ENCODE measurements at places on chromosomes 11 and 22.

GRCh38 chr11:29482510-29482909 is 534.3 kb downstream of the KCNA4 start:
- DNase-seq: no peak

DNA sequence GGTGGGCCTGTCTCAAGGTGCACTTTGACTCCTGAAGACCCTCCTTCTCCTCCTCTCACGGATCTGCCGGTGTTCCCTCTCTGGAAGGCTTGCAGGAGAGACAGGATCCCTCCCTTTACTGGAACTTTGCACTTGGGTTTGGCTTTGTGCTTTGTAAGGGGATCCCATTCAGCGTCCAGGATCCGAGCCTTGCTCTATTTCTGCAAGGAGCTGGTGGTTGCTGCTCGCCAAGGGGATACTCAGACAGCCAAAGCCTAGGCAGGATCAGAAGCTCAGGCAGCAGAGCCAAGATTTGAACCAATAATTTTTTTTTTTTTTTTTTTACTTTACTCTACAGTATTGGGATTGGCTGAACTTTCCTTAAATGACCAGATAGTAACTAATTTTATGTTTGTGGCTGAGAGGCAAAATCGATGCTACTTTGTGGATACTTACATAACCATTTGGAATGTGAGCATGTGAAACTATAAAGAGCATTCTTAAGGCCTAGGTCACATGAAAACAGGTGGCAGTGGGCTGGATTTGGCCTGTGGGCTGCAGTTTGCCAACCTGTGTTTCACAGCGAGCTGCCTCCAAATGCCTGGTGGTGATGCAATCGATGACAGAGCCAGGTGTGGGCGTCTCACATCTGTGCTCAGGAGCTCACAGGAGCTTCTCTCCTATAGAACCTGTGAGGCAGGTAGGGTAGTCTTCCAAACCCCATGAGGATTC is 25.2 kb downstream of the BCR start:
- DNase-seq: no peak

GRCh38 chr11:95248666-95249467 is 17.9 kb upstream of the SESN3 start:
- DNase-seq: no peak

DNA sequence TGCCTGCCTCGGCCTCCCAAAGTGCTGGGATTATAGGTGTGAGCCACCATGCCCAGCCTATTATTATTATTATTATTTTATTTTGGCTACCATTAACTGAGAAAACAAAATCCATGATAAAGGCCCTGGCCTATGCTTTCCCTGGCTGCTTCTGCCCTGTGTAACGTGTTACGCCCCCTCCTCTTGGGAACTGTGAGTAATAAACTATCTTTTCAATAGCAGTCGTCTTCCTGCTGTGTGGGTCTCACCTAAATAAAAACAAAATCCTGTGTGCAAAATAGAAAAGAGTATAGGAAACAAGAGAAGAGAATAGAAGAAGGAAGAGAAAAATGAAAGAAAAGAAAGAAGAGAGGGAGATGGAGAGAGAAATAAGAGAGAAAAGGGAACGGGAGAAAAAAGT is 237.0 kb downstream of the MIAT start:
- DNase-seq: no peak

DNA sequence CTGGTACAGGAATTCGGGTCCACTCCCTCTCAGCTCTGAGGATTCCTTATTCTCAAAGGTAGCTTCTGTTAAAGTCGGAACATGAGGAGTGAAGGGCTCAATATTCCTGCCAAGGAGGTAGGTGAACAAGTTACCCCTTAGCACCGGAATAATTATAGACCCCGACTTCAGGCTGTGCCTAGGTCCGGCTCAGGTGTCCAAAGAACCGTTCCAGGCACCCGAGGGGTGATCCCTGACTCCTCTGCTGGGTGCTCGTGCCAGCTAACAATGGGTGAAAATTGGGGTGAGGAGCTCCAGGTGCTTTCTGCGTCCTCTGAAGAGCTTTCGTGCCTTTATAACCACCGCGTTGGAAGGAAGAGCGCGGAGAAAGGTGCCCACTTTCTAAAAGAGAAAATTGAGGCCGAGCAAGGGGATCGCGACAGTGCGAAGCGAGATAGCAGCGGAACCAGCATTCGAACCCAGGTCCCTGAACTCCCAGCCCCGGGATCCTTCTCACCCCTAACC is 393 bp downstream of the CYB561A3 start:
- DNase-seq: no peak

DNA sequence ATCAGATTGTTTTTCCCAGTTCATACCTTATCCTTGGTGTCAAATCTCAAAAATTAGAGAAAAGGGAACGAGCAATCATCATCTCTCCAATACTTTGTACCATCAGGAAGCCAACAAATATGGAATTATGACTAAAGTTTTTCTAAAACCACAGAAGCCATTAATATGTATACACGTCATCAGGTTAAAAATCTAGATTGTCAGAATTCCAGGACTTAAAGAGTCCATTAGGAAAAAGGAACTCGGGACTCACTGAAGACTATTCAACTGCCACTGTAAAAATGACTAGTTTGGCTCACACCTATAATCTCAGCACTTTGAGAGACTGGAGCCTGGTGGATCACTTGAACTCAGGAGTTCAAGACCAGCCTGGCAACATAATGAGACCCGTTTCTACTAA is 344.4 kb upstream of the LRRC4C start:
- no peak for DNase-seq

DNA sequence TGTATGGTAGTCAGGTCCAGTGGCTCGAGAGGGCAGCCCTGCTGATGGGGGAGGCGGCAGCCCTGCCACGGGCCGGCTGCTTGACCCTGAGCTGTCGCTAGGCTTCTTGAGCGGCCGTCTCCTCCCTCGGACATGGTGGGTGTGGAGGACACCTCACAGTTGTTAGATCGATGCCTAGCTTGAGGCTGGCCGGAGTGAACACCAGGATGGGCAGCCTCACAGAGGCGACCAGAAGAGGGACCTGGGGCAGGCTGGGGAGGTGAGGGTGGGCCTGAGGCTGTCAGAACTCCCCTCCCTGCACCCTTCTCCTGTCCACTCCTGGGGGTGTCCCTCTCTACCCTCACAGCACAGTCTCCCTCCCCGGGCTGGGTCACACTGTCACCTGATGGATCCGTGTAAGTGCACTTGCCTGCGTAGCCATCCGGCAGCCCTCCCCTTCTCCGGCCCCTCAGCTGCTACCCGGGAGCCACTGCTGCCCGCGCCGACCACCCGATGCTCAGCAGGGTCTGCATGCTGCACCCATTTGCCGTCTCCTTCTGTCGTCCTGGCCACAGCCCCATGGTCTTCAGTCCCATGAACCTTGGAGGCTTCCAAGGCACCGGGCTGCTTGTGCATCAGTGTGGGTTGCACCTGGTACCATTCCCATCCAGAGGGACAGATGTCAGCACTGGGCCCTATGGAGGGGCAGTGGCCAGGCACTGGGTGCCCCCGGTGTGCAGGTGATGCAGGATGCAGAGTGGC is 394.1 kb downstream of the TBC1D22A start:
- DNase-seq: no peak

DNA sequence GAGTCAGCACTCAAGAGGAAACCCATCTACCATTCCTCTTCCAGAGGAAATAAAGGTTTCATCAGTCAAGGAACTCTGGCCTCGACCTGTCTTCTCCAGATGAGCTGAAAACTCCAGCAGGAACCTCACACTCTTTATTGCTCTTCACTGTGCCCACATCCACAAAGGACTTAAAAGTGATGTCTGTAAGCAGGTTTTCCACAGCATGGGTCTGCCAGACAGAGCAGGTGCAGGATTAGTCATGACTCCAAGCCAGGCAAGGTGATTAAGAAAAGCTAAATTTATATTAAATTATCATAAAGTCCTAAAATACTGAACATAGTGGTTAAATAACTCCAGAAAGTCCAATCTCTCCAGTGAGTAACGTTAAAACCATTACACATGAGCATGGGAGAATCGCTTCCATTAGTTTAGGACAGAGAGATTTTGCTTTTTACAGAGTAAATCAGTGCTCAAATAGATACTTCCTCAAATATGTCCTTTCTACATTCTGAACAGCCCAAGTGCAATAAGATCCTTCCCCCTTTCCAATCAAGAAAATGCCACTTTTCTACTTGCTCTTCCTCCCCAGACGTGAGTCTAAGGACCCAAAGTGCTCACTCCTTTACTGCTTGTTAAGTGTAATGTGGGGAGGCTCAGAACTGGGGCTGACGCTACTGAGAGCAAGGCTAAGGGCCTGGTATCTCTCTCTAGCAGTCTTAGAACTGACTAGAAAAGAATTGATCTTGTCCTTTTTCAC is 10.7 kb upstream of the CKAP5 start:
- no peak for DNase-seq

- no peak for DNase-seq
Measured at GRCh38 chr11:60469723-60470122, 14.1 kb downstream of the MS4A1 start.

DNA sequence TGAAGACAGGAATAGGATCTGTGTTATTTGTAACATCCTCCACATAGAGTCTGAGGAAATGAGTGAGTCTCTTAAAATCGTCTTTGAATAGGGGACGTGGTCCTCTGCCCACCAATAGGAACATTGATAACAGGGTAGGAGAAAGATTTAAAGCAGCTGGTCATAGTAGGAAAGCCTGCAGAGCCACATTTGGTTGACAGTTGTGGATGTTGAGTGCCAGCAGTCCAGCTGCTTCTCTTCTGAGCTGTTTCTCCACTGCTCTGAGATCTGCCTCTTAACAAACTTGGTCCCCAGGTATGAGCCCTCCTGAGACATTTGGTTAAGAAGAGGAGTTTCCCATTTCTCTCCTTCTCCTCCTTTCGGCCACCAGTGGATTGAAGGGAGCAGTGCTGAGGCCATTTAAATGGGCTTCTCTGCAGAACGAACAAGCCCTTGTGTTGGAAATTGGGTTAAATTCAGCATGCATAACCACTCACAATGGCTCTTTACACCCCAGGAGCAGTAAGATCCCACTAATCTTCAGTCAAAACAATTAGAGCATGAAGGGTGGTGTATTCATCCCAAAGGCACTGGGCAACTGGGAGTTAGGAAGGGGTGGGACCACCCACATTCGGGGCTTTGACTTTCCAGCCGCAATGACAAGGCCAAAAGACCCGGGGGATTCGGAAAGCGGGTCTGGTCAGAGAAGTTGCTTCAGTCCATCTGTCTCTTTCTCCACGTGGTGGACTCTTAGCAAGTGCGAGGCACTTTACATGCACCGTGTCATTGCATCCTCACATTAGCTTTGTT is 32.3 kb downstream of the MIAT start:
- DNase-seq: no peak

DNA sequence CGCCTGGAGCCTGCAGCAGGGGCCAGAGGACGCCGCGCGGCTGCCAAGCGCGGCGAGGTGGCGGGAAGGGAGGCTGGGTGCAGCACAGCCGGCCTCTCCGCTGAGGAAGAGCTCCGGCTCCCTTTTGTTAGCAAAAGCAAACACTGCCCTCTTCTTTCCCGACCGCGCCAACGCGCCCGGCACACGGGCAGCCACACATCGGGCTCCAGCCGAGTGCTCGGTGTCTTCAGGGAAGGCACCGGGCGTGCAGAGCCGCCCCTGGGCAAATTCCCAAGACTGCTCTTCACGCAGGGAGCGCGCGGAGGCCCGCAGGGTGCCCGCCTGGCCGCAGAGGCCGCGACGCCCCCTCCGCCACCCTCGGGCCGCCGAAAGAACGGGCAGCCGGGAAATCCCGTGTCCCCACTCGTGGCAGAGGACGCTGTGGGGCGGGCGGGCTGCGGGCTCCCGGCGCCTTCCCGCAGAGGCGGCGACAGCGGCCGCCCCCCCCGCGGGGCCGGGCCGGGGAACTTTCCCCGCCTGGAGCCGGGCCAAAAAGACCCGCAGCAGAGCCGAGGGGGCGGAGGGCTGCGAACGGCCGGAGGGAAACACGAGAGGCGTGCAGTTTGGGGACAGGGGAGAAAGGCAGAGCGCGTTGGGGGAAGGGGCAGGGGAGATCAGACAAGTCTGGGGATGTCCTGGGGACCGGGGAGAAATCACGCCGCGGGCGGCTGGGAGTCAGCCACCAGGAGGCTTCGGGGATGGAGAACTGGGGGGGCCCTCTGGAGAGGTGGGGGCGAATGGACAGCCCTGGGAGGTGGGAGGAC is 931 bp downstream of the CADM1 start:
- peak; percentile 77 for DNase-seq

DNA sequence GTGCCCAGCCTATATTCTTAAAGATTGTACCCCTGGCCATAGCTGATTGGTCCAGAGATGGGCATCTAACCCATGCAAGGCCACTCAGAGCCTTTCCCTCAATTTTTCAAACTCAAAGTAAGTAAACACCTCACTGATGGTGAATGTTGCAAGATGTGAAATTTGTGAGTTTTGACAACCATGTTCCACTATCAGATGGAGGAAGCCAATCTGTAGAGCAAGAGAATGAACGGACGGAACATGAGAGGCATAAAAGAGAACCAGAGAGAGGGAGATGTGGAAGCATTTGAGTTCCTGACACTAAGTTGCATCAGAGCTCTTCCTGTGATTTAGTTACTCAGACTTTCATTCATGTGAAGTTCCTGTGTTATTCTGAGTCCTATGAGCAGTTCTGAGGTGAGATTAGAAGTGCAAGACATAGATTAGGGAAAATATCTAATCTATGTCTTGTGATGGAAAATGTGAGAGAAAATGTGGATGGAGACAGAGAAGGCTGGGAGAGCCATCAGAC is 73.3 kb downstream of the PRSS23 start:
- no peak for DNase-seq

GRCh38 chr11:93517611-93518010 is 25.6 kb downstream of the SMCO4 start:
- no peak for DNase-seq

DNA sequence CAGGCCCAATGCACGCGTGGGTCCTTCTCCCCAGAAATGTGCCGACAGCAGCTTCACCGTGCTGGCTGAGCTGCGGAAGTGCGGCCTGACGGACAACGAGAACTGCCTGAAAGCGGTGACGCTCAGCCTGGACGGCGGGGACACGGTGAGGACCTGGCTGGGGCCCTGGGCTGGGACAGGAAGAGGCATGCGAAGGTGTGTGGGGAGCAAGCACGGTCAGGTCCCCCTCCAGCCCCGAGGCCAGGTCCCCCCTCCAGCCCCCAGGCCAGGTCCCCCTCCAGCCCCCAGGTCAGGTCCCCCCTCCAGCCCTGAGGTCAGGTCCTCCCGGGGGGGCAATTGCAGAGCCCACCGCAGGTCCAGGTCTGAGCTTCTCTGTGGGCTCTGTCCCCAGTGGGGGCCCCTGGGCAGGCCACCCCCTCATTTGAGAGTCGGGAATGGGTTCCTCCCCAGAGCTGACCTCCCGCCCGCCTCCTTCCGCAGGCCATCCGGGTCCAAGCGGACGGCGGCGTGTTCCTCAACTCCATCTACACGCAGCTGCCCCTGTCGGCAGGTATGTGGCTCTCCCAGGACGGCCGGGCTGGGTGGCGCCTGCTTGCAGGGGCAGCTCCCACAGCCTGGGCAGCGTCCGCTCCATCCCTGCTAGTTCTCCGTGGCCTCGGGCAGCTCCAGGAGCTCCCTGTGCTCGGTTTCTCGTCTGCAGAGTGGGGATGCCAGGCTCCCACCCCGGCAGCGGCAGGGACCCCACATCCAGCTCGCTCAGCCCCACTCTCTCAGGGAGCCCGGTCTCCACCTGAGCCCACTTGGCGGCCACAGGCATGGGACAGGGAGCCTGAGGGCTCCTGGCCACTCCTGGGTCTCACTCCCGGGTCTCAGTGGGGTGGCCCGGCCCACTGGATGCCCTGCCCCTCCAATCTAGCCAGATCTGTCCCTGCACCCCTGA is 7.9 kb downstream of the MUC5B start:
- DNase-seq: no peak

GRCh38 chr22:46432164-46433068 is 96.9 kb downstream of the TRMU start:
- DNase-seq: no peak

GRCh38 chr11:133403900-133404299 is 128.4 kb downstream of the OPCML start:
- no peak for DNase-seq

Measured in anterior cingulate cortex (tissue), 58 donors.